Stimulated activated CD8-positive, alpha-beta memory T cell treated with anti-CD3 and anti-CD28 coated beads, Interleukin-4, amount 100 ng/mL, for 1 hour (primary cell): ENCODE measurements at places on chromosomes 1 and 21.

- DNase-seq, result no peak
Measured at GRCh38 chr21:44423312-44423821, 31.9 kb upstream of the LRRC3 start.

DNA sequence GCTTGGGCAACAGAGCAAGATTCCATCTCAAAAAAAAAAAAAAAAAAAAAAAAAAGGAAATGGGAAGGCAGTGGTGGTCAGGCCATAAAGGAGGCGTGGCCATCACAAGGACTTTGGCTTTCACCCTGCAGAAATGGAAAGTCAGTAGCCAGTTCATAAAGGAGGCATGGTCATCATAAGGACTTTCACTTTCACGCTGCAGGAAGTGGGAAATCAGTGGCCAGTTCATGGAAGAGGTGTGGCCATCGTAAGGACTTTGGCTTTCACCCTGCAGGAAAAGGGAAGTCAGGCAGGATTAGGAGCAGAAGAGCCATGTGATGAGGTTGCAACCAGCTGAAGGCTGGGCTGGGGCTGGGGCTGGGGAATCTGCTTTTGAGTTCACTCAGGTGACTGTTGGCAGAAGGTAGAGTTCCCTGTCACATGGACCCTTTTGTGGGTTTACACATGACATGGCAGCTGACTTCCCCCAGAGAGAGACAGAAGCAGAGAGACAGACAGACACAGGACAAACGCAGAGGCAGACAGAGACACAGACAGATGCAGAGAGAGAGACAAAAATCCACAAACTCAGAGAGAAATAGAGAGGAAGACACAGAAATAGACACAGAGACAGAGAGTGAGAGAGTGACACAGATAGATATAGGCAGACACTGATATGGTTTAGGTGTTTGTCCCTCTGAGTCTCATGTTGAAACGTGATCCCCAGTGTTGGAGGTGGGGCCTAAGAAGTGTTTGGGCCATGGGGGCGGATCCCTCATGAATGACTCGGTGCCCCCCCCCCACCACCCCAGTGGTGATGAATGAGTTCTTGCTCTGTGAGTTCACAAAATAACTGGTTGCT lies 263.9 kb upstream of the KAZN start:
- DNase-seq, result no peak

GRCh38 chr1:31373056-31373896 lies at the start of gene FABP3:
FABP3 (minus strand) TSS chr1:31373076; CDS start chr1:31373014, 62 bp downstream.
- no peak for DNase-seq

GRCh38 chr21:45045481-45045880 lies 28.9 kb upstream of the ADARB1 start:
- DNase-seq, result no peak

- no peak for DNase-seq
Measured at GRCh38 chr1:30778154-30778978, 20.8 kb upstream of the LAPTM5 start.

GRCh38 chr1:226001963-226002666 lies 3.0 kb upstream of the SDE2 start:
- peak; percentile 21 for DNase-seq

DNA sequence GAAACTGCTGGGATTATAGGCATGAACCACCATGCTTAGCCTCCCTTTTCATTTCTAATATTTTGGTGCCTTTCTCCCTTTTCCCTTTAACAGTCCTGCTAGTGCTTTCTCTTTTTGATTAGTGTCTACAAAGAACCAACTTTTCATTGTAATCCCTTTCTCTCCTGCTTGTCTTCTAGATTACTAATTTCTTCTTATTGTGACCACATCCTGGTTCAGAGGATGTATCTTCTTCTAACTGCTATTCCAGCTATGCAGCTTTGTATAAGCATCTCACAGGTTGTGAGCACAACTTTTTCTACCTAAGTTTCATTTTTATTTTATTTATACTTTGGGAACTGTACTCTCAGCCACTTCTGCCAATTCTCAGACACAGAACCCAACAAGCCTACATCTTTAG lies 14.7 kb downstream of the ZNF648 start:
- DNase-seq, result no peak

GRCh38 chr1:44568128-44568900 lies 106.0 kb downstream of the TMEM53 start:
- DNase-seq, result no peak

- no peak for DNase-seq
Measured at GRCh38 chr1:218433744-218434143, 88.6 kb downstream of the TGFB2 start.

DNA sequence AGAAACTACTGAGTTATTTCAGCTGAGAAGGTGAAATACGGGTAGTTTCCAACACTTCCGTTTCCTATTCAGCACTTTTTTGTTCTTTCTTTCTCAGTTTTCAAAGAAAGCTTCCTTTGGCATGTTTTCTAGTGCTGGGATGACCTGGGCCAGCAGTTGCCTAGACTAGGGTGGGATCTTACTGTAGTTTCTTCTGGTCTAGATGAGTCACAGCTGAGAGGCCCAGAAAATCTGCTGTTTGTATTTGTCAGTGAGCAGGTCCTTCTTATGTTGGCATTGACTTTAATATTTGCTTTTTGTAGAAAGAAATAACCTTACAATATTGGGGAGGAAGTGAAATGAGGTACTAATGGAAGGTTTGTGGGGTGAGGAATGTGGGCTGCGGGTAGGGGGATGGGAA lies 22.2 kb downstream of the C1orf21 start:
- DNase-seq, result no peak
